A549 treated with CORT108297 at 1 μM for 4 hours (cell line): ENCODE measurements at places on chromosomes 1 and 21. TPM values are rescaled to one million over a fixed set of nuclear protein-coding genes. Genes with fewer than 3 reads are reported as not detected.

Gene ASPM
- 20.6 to 24.0 TPM (median 22.6 TPM) in 5 replicates for total RNA-seq

Gene NPHS2
- total RNA-seq: not detected in 5 replicates

Gene ARHGAP30
- 0.05 to 0.14 TPM (median 0.07 TPM) in 5 replicates for total RNA-seq

Gene F13B
- 0.05 to 0.08 TPM (median 0.06 TPM) in 4 of 5 replicates, not detected in the other for total RNA-seq

Gene DCDC2B
- not detected in 5 replicates for total RNA-seq

Gene OSCP1
- total RNA-seq: 4.9 to 7.0 TPM (median 5.9 TPM) in 5 replicates

Gene RNF207
- 10.8 to 21.2 TPM (median 18.4 TPM) in 5 replicates for total RNA-seq

Gene CRP
- not detected in 5 replicates for total RNA-seq

Gene HPCAL4
- 0.23 to 0.36 TPM (median 0.25 TPM) in 5 replicates for total RNA-seq

Gene SH3BP5L
- total RNA-seq: 22.8 to 32.1 TPM (median 27.1 TPM) in 5 replicates

Gene B3GALT5
- total RNA-seq: 0.22 to 0.32 TPM (median 0.25 TPM) in 5 replicates

Gene AIRE
- not detected in 5 replicates for total RNA-seq

Gene SMPDL3B
- total RNA-seq: 0.88 to 1.4 TPM (median 1.1 TPM) in 5 replicates

Gene FCRL2
- total RNA-seq: not detected in 5 replicates

Gene CD84
- total RNA-seq: not detected in 5 replicates

Gene LCE2A
- total RNA-seq: not detected in 5 replicates

Gene AMPD1
- 0.07 TPM in 1 of 5 replicates, not detected in the others for total RNA-seq

Gene AMY1A
- not detected in 5 replicates for total RNA-seq

Gene JAM2
- total RNA-seq: 0.03 TPM in 1 of 5 replicates, not detected in the others

Gene HNRNPU
- total RNA-seq: 332 to 474 TPM (median 340 TPM) in 5 replicates

Gene PRKACB
- 6.7 to 9.7 TPM (median 8.2 TPM) in 5 replicates for total RNA-seq

Gene FHAD1
- 0.44 to 0.62 TPM (median 0.55 TPM) in 5 replicates for total RNA-seq

Gene AXDND1
- 0.18 to 0.39 TPM (median 0.32 TPM) in 5 replicates for total RNA-seq

Gene CTSE
- total RNA-seq: not detected in 5 replicates

Gene ARHGAP29
- 12.7 to 17.4 TPM (median 14.5 TPM) in 5 replicates for total RNA-seq
